Suppressor macrophage (primary cell): ENCODE measurements at places on chromosomes 16 and 17.

- no peak for DNase-seq
Measured at GRCh38 chr17:81500047-81500446, 12.6 kb downstream of the ACTG1 start.

GRCh38 chr16:10929853-10930754 is 12.2 kb downstream of the DEXI start:
- DNase-seq = no peak

GRCh38 chr17:80294653-80295052 is 34.0 kb downstream of the RNF213 start:
- DNase-seq = no peak

DNA sequence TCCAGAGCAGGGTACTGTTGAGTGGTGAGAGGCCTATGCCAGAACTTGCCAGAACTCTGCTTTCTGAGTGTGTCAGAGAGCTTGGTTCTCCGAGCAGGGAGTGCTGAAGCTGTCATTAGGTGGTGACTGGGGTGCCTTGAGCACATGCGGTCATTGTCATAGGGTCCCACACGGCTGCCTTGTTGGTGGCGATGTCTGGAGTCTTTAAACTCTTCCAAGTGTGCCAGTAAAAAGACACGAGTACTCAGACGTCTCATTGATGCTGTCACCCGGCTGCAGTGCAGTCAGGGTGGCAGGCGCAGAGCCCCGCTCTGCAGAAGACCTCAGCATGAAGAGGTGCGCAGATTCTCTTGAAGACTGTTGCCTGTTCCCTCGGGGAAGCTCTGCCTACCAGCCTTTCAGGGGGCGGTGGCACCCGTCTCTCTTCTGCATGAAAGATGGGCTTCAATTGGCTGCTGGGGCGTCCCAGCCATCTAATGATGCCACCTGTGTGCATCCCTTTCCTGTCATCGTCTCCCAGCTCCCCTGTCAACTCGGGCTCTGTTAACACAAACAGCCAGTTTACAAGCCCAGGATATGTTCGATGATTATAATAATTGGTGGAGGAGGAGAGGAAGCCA is 58.3 kb downstream of the NKD1 start:
- no peak for DNase-seq

- DNase-seq = no peak
Measured at GRCh38 chr17:79353016-79353415, 257.8 kb downstream of the RBFOX3 start.

DNA sequence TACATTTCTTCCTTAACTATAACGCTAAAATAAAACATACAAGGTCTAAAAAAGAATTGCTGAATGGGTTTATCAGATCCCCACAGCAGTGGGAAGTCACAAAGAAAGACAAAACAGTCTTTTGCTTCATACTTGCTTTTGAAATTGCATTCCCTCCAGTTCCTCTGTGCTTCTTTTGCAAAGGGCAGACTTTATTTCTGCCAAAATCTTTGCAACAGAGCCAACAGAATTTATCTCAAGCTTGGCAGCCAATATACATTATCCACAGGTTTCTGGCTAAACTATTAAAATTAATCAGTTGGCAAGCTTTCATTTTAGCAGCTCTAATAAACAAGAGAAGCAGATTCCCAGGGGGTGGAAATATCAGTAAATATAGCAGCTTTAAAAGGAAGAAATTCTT is 378.9 kb upstream of the CA10 start:
- no peak for DNase-seq

- DNase-seq = no peak
Measured at GRCh38 chr16:35339337-35339736, 1879.9 kb downstream of the TP53TG3F start.

DNA sequence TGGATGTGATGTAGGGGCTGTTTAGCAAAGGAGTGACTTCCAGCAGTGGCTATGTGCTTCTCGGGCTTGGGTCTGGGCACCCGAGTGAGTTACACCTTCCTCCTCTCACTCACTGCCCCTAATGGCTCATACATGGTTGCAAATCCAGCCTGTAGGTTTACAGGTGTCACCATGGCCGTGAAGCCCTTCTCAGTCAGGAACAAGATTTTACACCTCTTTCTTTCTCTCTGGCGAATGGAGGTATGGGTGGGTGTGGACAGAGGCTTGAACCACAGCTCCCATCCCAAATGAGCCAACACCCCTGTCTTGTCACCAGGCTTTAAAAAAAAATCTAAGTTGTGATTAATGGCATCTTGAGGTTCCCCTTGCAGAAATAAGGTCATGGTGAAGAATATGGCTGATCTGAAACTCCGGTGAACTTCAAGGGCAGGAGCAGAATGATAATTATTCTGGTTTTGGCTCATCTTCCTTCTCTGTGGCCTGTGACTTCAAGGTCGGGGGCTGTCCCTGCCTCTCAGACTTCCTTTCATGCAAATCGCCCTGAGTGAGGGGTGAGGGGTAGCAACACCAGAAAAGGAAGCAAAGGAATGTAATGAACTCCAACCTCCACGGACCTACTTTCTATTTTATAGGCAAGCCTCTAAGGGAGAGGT is 331.2 kb downstream of the MAF start:
- peak; percentile 71 for DNase-seq

DNA sequence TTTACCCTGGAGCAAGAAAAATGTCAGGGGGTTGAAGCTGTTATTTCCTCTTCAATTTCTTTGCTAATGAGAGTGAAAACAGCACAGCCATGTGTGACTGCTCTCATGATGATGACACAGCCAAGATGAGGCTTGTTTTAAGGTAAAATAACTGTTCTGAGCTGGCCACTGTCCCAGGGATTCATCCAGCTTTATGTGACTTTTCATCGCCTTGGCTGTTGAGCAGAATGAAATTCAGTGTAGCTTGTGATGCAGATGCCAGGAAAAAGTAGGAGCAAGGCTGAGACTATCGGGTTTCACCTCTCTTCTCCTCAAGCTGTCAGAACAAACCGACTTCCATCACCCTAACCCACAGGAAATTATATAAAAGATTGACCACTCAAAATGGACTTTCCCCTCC is 361.8 kb upstream of the CDH5 start:
- no peak for DNase-seq

GRCh38 chr17:51869387-51869786 is 289.1 kb downstream of the CA10 start:
- DNase-seq = peak; percentile 25

- no peak for DNase-seq
Measured at GRCh38 chr17:65261682-65262636, 124.8 kb downstream of the RGS9 start.

- DNase-seq = peak; percentile 31
Measured at GRCh38 chr16:55325080-55325447, 1.1 kb downstream of the IRX6 start.

DNA sequence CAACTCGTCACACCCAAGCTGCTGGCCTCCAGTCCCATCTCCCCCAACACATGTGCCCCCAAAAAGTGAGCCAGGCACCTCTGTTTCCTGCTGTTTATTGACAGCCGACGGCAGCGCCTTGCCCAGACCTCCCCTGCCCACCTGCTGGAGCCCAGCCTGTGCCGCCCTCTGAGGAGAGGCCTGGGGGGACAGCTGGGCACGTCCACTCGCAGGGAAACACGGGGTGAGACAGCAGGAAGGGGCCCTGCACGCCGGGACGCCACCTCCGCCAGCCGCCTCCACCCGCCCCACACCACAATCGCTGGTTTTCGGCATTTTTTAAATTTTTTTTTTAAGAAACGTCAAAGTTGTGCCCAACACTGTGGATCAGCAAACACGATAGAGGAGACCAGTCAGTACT is 19.3 kb downstream of the CASKIN1 start:
- DNase-seq = no peak

GRCh38 chr16:55324285-55325079 is 479 bp downstream of the IRX6 start:
- DNase-seq = no peak

- DNase-seq = peak; percentile 37
Measured at GRCh38 chr17:2174468-2175293, 119.8 kb downstream of the HIC1 start.

GRCh38 chr17:58335061-58335731 is 6.6 kb upstream of the TSPOAP1 start:
- no peak for DNase-seq

- DNase-seq = no peak
Measured at GRCh38 chr17:7684851-7685532, 2.3 kb downstream of the TP53 start.

DNA sequence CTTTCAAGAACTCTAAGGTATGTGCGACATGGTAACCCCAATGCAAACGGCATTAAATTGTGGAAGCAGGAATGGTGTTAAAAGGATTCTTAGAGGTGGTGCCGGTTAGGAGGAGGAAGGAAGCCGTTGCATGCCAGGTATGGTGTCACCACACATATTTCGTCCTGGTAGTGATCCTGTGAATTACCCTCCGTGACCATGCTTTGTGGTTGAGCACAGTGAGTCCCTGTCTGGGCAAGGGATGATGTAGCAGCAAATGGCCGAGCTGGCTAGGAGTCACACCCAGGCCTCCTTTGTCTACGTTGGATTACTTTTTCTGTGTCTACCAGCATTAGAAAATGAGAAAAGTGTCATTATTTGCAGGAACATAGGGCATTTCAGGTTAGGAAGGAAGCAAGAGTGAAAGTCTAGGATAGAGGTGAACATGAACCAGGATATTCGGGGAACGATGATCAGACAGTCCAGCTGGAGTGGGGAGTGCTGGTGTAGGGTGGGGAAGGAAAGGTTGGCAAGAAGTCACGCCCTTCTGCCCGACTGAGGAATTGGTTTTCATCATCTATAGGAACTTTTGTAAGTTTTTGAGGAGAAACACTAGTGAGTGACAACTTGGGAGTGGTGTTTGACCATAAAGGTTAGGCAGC is 123.5 kb downstream of the PRKCA start:
- DNase-seq = no peak

- DNase-seq = peak; percentile 87
Measured at GRCh38 chr16:15642557-15643047, 352 bp downstream of the MARF1 start.

- no peak for DNase-seq
Measured at GRCh38 chr17:3761036-3761917, 37.6 kb downstream of the HASPIN start.
